ENCODE measurements at places on chromosomes 2 and 18.
A peak's percentile ranks its signal among the peaks of the same experiment; 100 is the strongest.

DNA sequence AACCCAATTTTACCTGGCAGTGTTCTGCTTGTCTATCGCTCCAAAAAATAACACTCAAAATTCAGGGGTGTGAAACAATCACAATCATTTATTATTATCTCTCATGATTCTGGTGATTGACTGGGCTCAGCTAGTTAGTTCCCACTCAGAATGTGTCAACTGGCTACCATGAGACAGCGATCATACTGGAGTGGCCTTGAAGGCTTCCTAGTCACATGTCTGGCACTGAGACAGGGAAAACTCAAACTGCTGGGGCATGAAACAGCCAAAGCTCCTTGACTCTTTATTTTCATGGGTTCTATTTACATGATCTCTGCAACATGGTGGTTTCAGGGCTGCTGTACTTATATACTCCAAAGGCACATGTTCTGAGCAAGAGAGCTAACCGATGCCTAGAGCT lies 6.2 kb upstream of the ANXA4 start:
- peak; percentile 34 for DNase-seq
- H3K27ac ChIP-seq = no peak overlapping the region
- no peak overlapping the region for H3K4me3 ChIP-seq

DNA sequence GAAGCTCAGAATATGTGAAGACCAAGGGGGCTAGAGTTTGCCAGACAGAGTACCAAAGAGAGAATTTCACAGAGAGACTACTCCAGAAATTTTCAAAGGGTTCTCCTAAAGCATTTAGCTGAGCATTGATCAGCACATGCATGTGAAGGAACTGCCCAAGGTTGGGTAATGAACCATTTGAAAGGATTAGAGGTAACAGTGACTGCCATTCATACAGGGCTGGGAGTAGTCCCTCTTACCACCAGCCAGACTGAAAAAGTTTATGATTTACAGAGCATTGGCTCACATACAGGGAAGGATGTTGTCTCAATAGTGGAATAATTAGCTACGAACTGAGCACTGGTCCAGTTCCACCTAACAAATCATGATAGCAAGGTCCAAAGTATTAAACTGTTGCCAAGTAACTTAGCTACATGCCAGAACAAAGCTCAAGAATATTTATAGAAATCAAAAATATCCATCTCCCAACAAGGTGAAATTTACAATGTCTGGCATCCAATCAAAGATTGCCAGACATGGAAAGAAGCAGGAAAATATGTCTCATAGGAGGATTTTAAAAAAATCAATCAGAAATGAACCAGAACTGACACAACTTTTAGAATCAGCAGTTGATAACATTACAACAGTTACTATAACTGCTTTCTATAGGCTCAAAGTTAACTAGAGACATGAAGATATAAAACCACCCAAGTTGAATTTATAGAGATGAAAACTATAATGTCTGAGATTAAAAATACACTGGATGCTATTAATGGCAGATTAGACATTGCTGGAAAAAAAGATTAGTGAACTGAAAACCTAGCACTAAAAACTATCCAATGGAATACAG lies 25.7 kb upstream of the RNF103 start:
- no peaks in the 10 kb centered on the region for H3K36me3 ChIP-seq
- H3K4me3 ChIP-seq = no peak overlapping the region
- no peak for DNase-seq
- H3K27me3 ChIP-seq = peaks cover 26% of the 10 kb centered on the region
- no peaks in the 10 kb centered on the region for H3K4me1 ChIP-seq

DNA sequence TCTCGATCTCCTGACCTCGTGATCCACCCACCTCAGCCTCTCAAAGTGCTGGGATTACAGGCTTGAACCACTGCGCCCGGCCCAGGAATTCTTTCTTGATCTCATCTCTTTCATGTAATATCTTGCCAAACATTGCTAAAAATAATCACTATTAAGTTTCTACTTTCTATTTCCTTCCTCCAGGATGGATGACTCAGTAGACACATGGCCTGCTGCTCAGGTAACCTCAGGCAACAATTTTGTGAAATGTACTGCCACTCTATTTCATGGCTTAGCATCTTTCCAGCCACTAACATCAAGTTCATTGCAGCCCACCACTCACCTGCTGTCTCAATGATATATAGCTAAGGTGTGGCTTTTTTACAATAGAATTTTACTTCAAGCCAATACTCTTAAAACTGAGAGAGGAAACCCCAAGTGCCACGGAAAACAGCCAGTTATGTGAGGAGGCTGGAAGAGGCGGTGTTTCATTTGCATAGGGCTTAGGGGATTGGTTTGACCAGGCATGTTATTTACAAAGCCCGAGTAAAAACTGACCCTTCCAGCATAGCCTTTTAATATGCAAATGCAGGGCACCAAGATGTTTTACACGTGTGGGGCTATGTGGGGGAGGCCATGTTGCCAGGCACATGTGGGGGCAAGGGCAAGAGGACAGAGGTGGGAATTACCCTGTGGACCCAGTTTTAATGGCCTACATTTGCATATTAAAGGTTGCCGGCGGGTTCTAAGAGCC lies 11.3 kb upstream of the SUMO1 start:
- no peak overlapping the region for H3K27ac ChIP-seq
- H3K4me3 ChIP-seq = no peak overlapping the region
- H3K4me1 ChIP-seq = peaks cover 3% of the 10 kb centered on the region
- peaks cover 3% of the 10 kb centered on the region for H3K27me3 ChIP-seq
- DNase-seq = no peak

GRCh38 chr18:38402509-38402908 lies 836.9 kb upstream of the CELF4 start:
- no peak overlapping the region for H3K4me3 ChIP-seq
- H3K27ac ChIP-seq = no peak overlapping the region
- DNase-seq = no peak
- no peaks in the 10 kb centered on the region for H3K4me1 ChIP-seq
- no peaks in the 10 kb centered on the region for H3K27me3 ChIP-seq

DNA sequence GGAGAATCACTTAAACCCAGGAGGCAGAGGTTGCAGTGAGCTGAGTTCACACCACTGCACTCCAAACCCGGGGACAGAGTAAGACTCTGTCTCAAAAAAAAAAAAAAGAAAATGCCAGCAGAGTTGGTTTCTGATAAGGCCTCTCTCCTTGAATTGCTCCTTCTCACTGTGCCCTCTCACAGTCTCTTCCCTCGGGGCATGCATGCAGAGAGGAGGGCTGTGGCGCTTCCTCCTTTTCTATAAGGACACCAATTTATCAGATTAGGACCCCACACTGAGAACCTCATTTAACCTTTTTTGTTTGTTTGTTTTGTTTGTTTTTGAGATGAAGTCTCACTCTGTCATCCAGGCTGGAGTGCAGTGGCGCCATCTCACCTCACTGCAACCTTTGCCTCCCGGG lies 110.5 kb downstream of the ZFP36L2 start:
- no peaks in the 10 kb centered on the region for H3K36me3 ChIP-seq
- DNase-seq = no peak
- no peaks in the 10 kb centered on the region for H3K27me3 ChIP-seq
- H3K4me1 ChIP-seq = peaks cover 7% of the 10 kb centered on the region
- H3K4me3 ChIP-seq = no peak overlapping the region

GRCh38 chr2:160884056-160884455 lies 276.2 kb upstream of the TANK start:
- no peak for DNase-seq
- no peak overlapping the region for H3K27ac ChIP-seq
- no peaks in the 10 kb centered on the region for H3K4me1 ChIP-seq

DNA sequence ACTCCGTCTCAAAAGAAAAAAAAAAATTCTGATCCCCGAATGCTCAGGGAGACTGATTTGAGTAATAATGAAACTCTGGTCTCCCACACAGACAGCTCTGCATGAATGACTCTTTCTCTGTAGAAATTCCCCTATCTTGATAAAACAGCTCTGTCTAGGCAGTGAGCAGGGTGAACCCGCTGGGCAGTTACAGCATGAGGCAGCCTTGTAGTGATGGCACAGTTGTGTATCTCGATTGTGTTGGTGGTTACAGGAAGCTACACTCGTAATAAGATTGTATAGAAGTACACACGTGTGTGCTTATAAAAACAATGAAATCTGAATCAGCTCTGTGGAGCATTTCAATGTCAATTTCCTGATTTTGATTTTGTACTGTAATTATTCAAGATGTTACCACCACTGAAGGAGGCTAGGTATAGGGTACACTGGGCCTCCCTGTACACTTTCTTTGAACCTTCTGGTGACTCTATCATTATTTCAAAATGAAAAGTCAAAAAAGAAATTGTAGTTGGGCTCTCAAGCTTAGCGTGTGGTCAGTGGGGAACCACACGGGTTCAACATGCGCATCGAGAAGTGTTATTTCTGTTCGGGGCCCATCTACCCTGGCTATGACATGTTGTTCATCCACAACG lies 34.9 kb upstream of the ATP8B1 start:
- H3K4me3 ChIP-seq = no peak overlapping the region

DNA sequence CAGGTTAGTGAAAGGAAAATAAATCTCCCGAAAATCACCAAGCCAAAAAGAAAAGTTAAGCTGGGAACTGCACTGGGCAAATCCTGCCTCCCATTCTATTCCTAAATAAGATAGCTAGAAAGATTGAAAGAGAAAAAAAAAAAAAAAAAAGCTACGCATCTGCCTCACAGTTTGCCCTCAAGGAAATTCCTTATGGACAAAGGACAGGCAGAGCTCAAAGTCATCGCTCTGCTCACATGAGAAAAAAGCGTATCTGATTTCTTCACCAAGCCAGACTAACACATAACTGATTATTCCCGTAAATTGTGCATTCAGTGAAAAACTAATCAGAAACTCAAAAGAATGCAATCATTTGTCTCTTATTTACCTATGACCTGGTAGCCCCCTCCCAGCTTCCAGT lies 50.0 kb downstream of the PUM2 start:
- DNase-seq = no peak
- peak overlapping the region; percentile 24 for H3K27ac ChIP-seq
- H3K27me3 ChIP-seq = no peaks in the 10 kb centered on the region
- H3K4me3 ChIP-seq = no peak overlapping the region

DNA sequence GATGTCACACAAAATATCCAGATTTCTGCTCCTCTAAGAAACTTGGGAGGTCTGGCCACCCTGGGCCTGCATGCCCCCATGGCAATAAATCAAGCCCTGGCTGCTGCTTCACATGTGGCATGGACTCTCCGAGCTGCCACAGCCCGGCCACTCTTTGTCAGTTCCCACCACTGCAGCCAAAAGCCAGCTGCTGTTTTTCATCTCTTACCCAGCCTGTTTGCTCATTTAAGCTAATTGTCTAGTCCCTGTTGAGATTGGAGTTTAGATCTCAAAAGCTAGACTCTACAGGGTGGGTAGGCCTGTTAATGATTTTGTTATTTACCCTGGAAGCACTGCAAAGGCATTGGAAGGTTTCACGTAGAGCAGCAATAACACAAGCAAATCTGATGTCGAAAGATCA lies 20.9 kb upstream of the ANXA4 start:
- H3K4me3 ChIP-seq = no peak overlapping the region
- peaks cover 29% of the 10 kb centered on the region for H3K4me1 ChIP-seq
- no peak overlapping the region for H3K27ac ChIP-seq

- H3K36me3 ChIP-seq = peaks cover 5% of the 10 kb centered on the region
- H3K4me3 ChIP-seq = no peak overlapping the region
- H3K27me3 ChIP-seq = no peaks in the 10 kb centered on the region
- H3K27ac ChIP-seq = no peak overlapping the region
- no peak for DNase-seq
Observed at GRCh38 chr2:105071379-105071778, 33.5 kb downstream of the MRPS9 start.

DNA sequence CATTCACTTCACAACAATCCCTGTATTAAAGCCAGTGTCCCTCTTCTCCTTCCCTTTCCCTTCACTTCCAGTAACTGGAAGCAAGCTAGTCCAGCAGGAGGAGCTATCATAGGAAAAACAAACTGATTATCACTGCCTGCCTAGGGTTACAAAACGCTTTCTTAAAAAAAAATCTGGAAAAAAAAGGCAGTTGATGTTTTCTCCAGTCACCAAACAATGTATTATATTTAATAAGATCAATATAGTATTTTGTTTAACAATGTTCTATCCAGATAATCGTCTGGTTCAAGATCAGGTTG lies 78.8 kb upstream of the ITGB6 start:
- H3K36me3 ChIP-seq = peaks cover 75% of the 10 kb centered on the region
- H3K4me1 ChIP-seq = peaks cover 21% of the 10 kb centered on the region
- DNase-seq = no peak
- no peak overlapping the region for H3K4me3 ChIP-seq

- no peak overlapping the region for H3K27ac ChIP-seq
- no peak overlapping the region for H3K4me3 ChIP-seq
- H3K4me1 ChIP-seq = peaks cover 8% of the 10 kb centered on the region
- peaks cover 85% of the 10 kb centered on the region for H3K27me3 ChIP-seq
- peaks cover 4% of the 10 kb centered on the region for H3K36me3 ChIP-seq
Observed at GRCh38 chr18:11747286-11747685, 58.2 kb downstream of the GNAL start.

DNA sequence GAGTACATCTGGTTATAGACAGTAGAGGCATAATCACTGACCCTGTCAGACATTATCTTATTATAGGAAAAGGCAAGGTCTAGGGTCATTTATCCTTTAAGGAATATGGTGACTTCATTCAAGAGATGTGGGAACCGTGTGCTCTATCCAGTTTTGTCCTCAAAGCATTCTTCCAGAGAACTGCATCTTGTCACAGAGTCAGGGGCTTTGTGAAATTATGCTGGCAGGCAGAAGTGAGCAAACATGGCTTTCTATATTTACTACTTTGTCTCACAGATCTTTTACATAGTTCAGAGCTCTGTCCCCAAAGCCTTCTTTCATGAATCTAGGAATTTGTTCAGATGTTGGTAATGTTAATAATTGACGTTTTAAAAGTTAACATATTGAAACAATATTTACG lies 177.4 kb downstream of the ASXL3 start:
- no peak for DNase-seq
- no peak overlapping the region for H3K27ac ChIP-seq
- H3K4me3 ChIP-seq = no peak overlapping the region
- H3K27me3 ChIP-seq = no peaks in the 10 kb centered on the region
- H3K4me1 ChIP-seq = peaks cover 32% of the 10 kb centered on the region

DNA sequence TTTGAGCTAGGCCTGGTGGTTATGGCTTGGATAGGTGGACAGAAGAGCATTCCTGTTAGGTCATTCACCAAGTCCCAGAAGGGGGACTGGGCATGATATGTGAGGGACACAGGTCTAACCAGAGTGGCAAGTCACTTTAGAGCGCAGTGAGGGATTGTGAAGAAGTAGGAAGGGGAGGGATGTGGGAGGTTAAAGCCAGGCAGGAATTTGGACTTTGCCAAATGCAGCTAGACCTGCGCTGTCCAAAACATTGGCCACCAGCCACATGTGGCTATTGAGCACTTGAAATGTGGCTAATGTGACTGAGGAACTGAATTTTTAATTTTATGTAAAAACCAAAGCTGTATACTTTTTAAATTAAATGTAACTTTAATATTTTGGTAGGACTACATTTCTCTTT lies 23.7 kb downstream of the GCKR start:
- peak; percentile 7 for DNase-seq
- H3K4me3 ChIP-seq = no peak overlapping the region
- H3K36me3 ChIP-seq = no peaks in the 10 kb centered on the region
- H3K4me1 ChIP-seq = no peaks in the 10 kb centered on the region
- H3K27ac ChIP-seq = no peak overlapping the region

DNA sequence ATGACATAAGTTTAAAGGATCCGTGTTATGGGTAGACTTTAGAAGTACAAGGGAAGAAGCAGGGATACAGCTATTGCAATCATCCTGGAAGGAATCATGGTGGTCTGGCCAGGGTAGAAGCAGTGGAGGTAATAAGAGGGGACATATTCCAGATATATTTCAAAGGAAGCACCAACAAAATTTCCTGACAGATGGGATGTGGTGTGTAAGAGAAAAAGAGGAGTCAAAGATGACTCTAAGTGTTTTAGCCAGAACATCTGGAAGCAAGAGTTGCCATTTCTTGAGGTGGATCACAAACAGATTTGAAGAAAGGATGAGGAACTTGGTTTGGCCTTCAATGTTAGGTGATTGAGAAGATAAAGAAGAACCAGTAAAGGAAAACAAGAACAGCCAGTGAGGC lies 133.1 kb upstream of the CTAGE1 start:
- H3K27ac ChIP-seq = no peak overlapping the region
- H3K36me3 ChIP-seq = no peaks in the 10 kb centered on the region
- no peak for DNase-seq
